ENCODE measurements at places on chromosomes 16 and 17.

- DNase-seq: no peak
Measured at GRCh38 chr17:1371893-1372590, 28.0 kb downstream of the YWHAE start.

DNA sequence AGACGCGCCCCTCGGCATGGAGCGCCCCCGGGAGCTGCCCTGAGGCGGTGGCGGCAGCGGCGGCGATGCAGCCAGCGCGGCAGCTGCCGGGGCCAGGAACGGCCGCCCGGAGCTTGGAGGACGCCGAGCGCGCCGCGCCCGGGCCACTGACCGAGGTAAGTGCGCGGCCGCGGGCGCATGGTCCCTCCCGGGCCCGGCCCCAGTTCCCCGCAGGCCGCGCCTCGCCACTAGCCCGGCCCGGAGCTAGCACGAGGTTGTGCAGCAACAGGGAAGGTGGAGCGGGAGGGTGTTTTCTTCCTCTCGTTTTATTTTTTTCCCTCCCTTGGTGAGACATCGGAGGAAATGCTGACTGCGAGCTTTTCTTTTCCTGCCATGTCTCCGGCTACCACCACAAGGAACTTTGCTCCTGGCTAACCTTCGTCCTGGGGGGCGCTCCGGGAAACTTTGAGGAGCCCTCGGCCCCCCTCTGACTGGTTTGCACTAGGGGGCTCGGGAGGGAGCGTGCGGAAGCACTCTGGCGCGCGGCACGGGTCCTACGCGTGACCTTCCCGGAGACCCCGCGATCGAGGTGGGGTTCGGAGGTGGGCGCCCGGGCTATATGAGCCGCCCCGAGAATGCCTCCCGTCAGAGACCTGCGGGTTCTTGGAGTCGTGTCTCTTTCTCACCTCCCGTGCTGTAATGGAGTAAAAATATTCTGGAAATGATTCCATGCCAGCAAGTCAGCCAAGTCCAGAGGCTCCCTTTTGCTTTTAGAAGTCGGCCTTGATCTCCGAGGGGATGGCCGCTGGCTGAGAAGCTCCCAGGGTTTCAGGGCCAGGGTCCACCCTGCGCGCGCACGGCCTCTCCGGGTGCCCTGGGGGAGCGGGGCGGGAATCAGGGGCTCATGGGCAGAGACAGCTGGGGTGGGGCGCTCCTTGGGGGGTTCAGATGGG lies 868 bp downstream of the KCNJ12 start:
- DNase-seq: no peak

DNA sequence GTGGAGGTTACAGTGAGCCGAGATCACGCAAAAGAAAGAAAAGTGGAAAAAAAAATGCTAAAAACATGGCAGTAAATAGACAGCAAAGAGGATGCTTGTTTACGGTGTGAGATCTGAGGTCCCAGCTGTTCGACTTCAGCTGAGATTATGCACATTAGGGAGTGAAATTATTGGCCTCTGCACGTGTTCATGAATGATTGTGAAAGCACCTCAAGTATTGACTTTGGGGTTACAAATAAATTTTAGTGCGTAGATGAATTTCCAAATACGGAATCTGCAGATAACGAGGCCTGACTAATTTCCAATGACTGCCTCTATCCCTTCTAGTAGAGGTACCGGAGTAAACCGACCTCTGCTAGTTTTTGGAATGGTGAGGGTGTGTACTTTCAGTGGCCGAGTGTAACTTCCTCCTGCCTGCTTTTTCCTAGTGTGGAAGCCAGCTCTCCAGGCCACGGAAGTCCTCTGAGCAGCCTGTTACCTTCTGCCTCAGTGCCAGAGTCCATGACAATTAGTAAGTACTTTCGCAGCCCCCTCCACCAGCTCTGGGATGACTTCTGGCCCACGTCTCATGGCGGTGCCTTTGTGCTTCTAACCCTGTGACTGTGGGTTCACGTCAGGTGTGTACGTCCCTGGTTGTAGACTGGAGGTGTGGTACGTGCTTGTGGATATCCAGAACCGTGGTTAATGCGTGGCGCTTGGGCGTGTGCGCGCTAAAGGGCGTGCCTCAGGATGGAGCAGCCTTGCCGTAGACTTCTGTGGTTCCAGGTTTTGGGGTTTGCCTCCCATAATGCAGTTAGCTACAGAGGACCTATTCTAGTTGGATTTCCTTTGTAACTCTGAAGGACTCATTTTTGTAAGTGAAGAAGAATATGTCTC lies 102.1 kb downstream of the SNX29 start:
- DNase-seq: no peak

DNA sequence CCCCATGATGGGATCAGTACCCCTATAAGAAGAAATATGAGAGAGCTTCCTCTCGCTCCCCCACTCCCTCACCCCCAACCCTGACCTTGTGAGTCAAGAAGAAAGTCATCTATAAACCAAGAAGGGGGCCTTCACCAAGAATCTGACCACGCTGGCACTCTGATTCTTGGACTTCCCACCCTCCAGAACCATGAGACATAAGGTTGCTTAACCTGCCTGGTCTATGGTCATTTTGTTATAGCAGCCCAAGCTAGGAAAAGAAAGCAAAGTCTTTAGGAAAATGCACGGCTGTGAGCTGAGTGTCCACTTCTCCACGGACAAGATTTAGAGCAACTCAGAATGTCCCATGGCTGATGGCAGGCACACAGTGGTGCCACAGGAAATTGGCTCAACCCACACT lies 333.5 kb downstream of the SOX9 start:
- DNase-seq: no peak

- peak; percentile 75 for DNase-seq
Measured at GRCh38 chr17:77322514-77323412, 182.0 kb downstream of the SEC14L1 start.

DNA sequence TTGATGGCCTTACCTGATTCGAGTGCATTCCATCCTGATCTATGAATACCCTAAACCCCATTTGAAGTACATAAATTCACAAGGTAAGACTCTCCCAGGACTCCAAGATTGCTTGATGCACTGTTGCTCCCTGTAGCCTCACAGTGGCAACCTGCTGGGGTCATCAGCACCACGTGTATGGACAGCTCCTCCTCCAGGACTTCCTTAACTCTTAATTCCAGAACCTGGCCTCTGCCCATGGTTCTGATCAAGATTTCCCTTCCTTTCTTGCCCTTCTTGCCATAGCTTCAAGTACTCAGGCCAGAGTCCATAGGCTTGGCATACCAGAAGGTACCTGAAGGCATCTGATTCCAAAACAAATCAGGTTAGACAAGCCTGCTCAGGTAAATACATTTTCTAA lies 34.0 kb upstream of the NLK start:
- no peak for DNase-seq

DNA sequence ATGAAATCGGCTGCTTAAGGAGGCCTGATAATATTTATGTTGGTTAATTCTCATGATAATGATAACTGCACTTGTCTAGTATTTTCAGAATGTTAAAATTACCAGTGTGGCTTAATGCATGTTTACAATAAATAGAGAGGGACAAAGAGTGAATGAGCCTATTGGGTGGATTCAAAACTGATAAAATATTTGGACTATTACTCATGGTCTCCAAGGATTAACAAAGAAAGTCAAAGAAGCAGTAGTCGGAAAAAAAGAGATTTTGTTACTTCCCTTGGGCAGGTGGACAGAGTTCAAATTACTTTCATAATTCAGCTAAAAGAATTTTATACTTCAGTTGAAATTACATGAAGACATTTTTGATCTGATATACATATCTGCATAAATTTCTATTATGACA lies 258.2 kb upstream of the PMFBP1 start:
- no peak for DNase-seq

- DNase-seq: no peak
Measured at GRCh38 chr16:3988824-3989223, 108.3 kb upstream of the CREBBP start.

DNA sequence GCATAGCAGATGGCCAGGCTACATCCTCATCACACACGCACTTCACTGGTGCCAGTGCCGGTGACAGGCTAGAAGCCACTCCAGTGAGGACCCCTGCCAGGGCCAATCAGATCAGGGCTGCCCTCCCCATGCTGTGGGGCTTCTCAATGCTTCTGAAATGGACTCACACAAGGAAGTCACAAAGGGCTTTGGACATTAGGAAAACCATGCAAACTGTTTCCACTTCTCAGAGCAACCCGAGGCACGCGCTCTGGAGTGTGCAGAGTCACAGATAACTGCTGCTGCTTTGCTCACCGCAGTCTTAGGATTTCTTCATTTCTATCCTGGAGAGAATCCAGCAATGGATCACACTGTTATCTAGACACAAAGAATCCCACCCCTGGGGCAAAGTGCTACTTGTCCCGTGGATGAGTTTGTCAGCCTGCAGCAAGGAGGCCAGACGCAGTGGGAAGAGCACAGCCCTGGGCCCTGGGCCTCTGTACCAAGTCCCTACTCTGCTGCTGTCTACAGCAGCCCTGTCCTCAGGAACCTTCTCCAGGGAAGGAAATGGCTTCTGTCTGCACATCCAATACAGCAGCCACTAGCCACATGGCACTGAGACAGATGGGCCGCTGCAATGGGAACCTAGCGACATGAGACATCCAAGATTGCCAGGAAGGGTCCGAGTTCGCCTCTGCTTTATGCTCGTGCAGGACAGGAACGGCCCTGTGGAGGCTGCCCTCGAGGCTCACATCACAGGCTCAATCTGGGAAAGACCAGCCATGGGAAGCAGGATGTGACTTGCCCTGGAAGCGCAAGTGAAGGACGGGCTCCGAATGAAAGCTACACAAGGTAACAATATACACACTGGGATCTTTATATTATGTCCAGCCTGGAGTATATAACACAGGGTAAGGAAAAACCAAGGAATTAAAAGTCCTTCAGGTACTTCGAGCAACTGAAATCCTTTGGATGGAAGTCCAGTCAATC lies 169.3 kb downstream of the ZFHX3 start:
- DNase-seq: no peak

GRCh38 chr16:2250652-2251295 lies 613 bp downstream of the ECI1 start:
- DNase-seq: no peak

GRCh38 chr16:65315081-65315780 lies 193.4 kb upstream of the CDH11 start:
- DNase-seq: no peak

DNA sequence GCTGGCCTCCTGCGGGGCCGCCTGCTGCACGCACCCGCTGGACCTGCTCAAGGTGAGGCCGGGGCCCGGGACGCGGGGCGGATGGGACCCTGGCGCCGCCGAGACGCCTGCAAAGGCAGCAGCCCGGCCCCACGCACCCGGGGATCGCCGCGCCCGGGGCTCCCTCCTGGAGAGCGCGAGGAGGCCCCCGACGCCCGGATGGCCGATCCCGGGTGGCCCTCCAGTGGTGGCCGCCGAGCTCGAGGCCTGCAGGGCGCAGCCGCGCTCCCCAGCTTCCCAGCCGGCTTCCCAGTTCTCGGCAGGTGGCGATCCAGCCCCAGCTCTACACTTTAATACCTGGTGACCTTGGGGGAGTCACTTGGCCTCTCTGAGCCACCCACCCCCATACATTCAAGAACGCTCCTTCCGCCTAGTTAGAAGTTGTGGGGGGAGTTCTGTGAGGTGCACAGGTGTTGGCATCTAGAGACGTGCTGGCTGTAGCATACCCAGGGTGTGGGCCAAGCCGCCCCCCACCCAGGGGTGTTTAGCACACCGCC lies 452 bp downstream of the SLC25A10 start:
- DNase-seq: no peak

GRCh38 chr17:76887802-76888201 lies 19.6 kb downstream of the MGAT5B start:
- no peak for DNase-seq

DNA sequence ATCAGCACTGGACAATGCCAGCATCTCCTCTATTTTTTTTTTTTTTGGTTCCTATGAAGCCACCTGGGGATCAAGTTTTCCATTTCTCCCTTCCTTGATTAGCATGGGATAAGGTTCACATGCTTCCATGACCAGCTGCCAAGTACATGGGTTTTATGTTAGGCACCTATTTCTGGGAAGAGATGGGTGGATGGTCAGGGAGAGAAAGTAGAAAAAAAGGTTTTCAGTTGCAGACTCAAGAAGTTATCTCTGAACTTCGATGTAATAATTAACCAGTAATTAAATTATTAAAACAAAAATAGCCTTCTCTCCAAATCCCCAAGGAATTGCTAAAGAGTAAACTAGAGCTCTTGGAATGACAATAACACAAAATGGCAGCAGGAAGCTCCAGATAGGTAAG lies 164.9 kb upstream of the MAF start:
- DNase-seq: no peak

GRCh38 chr17:67246403-67246652 lies 1.3 kb upstream of the HELZ start:
- DNase-seq: no peak

- DNase-seq: no peak
Measured at GRCh38 chr16:11524098-11524760, 62.5 kb downstream of the LITAF start.

DNA sequence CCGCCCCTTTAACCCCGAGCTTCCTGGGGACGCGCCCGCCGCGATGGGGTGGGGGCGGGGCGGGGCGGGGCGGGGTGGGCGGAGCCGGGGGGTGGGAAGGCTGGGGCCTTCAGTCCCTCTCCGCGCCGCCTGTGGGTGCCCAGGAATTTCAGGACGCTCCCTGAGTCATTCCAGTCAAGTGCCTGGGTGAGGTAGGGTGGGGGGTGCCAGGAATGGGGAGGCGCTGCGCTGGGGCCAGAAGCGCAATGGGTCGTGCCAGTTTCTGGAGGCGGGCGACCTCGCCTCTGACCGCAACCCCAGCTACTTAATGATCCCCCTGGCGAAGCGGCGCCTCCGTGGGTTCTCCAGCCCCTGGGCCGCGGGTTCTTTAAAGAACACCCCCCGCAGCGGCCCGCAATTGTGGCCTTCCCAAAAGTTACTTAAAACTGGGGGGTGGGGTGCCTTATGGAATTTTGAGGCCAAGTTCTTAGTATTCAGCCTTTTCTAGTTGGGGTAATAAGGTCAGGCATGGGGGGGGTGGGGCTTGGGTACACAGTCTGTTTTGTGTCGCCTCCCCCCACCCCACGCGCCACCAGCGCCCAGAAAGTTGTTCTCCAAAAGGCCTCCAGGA lies 826 bp upstream of the GSE1 start:
- no peak for DNase-seq

DNA sequence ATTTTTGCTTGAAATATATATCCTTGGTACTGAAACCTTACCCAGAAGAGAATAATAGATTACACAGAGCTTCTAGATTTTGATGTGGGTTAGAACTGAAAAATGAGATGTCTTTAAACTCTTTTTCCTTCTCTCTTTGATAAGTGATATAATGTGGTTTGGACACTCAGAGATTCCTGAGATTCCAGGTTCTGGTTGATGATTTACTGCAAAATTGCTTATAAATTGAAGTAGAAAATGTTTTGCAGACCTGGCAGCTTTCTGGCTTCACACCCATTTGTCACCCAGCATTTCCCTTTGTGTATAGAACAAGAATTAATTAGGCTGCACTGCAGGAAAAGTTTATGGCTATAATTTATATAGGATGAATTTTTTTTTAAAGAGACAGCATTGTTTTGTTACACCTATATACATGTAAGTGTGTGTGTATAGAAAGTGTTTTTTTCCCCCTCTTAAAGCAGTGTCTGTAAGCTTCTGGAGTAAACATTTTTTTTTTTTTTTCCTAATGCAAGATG lies 23.5 kb downstream of the AATF start:
- no peak for DNase-seq

- DNase-seq: no peak
Measured at GRCh38 chr17:56681561-56682266, 88.2 kb downstream of the NOG start.

Measured in left renal pelvis (tissue), 4 donors.